NCI-H446 (cell line): ENCODE measurements at places on chromosomes 1 and 21.

DNA sequence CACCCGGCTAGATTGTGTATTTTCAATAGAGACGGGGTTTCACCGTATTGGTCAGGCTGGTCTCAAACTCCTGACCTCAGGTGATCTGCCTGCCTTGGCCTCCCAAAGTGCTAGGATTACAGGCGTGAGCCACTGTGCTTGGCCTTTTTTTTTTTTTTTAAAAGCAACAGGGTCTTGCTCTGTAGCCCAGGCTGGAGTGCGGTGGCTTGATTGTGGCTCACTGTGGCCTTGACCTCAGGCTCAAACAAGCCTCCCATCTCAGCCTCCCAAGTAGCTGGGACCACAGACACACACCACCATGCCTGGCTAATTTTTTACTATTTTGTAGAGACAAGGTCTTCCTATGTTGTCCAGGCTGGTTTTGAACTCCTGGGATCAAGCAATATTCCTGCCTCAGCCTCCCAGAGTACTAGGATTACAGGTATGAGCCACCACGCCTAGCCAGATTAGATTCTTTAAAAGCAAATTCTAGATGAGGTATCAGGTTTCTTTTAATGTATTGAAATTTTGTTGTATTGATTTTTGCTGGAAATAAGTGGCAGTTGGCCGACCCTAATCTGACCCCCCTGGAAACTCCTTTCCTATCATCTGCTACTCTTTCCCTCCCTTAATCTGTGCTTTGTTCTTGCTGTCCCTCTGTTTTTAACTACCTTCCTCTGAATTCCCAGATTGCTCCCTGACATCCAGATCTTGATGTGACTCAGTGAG is 26.6 kb downstream of the ZFYVE9 start:
- no peak for DNase-seq

GRCh38 chr1:225844236-225845061 is 34.5 kb downstream of the EPHX1 start:
- DNase-seq = no peak

DNA sequence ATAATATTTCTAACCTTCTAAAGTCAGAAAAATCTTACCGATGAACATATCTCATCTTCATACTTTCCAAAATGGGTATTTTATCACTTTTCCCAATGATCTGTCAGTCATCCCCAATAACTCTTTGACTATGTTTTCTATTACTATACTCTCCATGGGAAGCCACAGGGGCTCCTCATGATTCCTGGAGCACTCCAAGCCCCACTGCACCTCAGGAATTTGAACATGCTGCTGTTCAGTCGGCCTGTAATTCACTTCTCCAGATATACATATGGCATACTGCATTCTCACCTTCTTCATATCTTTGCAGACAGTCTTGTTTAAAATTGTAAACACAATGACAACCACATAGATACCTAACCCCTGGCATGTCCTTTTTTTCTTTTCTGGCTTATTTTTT is 333.0 kb downstream of the BRINP3 start:
- peak; percentile 3 for DNase-seq

- peak; percentile 90 for DNase-seq
These were observed 40.6 kb upstream of the RABGAP1L start for GRCh38 chr1:174118751-174119150.

GRCh38 chr1:159113596-159114433 is 37.2 kb upstream of the AIM2 start:
- DNase-seq = no peak

DNA sequence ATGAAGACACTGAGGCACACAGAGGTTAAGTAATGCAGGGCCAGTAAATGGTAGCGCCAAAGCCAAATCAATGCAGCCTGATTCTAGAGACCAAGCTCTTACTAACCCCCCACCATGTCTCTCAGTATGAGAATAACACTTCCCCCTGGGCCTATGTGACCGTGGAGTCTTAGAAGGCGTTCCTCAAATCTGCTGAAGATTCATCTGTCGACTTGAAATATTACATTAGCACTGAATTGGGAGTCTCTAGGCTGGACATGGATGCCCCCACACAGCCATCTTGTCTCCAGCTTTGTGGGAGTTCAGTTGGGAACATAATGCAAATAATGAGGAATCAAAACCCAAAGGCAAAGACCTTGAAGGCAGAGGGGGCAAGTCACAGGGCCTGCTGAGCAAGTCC is 117.9 kb upstream of the HMGB4 start:
- no peak for DNase-seq

GRCh38 chr1:25805863-25806225 is 5.9 kb downstream of the SELENON start:
- DNase-seq = peak; percentile 53

DNA sequence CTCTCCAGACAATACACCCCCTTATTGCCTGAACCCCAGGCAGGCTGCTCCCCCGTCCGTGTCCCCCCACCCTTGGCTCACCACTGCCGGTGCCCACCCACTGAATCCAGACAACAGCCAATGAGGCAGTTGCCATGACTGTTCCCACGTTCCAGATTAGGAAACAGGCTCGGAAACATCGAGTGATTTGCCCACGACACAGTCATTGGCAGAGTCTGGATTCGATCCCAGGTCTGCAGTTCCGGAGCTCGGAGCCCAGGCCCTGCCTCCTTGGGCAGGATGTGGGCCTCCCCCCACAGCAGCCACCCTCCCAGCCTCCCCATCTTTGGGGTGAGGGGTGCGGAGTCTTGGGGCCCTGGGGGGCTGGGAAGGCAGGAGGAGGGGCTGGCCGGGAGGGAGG is 20.3 kb upstream of the CLSTN1 start:
- DNase-seq = no peak

- DNase-seq = no peak
These were observed 77.6 kb upstream of the CACYBP start for GRCh38 chr1:174922121-174922520.

DNA sequence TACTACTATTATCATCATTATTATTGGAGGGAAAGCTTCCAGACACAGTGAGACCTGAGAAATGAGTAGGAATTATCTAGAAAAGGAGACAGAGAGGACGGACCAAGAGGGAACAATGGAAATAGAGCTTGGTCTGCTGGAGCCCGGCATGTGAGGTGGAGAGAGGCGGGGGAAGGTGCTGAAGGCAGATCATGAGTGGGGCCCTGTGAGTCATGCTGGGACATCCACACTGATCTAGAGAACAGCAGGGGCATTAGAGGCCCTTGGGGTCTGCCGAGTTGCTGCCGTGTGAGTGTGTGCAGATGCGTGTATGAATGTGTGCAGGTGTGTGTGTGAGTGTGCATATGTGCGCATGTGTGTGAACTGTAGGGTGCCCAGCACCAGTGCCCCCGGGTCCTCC is 65.7 kb downstream of the TMCO4 start:
- DNase-seq = no peak

DNA sequence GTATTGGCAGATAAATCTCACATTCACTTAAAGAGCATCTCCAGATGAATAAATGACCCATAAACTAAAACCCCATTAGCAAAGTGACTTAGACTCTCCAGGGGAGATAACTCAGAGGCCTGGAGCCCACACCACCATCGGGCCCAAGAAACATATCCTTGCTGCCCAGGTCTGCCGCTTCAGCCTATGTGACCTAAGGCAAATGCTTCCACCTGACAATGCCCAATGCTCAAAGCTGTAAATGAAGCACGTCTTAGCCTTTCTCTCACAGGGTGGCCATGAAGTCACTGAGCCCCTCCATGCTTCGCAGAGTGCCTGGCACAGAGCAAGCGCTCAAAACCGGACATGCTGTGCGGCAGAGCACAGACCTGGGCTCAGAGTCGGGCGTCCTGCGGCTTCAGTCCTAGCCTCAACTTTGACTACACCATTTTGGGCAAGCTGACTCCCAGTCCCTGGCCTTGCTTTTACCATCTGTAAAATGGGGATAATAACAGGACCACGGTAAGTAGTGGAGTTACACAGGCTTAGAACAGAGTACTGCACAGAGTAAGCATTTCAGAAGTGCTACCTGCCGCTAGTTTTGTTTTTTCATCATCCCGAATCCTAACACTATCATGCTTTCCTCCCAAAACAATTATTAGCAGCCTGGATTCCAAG is 23.7 kb downstream of the NOL9 start:
- DNase-seq = no peak

DNA sequence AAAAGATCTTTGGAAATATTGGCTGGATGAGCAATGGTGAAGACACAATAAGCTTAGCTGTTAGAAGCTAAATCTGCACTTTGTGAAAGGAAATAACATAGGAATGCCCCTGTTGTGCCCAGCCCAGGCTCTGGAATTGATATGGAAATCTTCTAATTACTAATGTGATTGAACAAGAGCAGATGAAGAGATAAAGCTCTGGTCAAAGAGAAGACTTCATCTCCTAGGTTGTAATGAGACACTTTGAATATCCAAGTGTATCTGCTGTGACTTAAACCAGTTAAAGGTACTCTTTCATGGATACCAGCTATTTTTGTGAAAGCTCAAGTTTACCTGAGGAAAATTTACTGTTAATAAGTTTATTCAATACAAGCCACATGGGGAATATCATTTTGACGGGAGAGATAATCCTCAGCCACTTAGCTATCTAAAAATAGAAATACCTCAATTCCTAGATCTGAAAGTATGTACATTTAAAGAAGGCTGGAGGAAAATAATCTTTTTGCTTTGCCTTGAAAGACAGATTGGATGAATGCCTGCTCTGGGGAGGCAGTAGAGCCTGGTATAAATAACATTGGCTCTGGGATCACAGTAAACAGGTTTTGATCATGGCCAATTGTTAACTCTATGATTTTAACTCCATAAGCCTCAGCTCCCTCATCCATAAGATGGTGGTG is 494.0 kb upstream of the B3GALT2 start:
- no peak for DNase-seq

GRCh38 chr1:111154021-111154999 is 14.3 kb downstream of the CEPT1 start:
- DNase-seq = no peak

DNA sequence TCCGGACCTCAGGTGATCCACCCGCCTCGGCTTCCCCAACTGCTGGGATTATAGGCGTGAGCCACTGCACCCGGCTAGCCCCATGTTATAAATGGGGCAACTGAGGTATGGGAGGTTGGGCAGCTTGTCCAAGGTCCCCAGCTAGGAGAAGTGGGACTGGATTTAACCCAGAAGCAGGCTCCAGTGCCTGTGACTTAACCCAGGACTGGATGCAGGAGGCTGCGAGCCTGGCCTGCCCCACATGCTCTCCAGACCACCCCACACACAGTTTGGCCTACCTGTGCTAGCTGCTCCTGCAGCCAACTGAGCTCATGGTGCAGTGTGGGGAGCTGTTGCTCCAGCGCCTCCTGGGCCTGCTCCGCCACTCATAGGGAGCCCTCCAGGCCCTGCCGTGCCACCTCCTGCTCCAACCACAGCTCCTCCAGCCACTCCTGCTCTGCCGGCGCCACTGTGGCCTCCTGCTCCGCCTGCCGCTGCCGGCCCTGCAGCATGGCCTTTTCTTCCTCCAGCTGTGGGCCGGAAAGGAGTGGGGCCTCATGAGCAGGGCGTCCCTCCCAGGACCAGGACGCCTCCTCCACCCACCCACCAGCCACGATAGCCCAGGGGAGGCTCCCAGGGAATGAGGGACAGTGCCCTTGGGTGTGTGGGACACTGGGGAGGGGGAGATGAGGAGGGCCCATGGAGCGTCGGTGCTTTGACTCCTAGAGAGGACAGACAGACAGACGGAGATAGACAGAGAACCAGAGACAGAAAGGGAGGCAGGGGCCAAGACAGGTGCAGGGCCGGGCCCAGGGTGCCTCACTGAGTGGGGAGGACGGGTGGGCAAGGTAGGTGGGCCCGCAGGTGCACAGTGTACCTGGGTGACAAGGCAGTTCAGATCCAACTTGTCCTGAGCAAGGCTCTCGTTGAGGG is 12.4 kb upstream of the NBPF1 start:
- DNase-seq = no peak

DNA sequence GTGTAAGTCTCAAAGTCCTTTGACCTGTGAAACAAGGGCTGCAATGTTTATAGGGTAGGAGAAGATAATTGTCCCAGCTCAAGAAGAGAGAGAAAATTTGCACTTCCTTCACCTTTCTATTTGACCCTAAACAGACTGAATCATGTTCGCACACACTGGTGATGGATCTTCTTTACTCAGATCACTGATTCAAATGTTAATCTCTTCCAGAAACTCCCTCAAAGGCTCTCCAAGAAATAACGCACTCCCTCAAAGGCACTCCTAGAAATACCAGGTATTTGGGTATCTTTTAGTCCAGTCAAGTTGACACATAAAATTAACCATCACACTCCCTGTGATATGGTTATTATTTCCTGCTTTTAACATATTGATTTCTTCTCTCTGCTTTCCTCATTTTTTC is 30.5 kb upstream of the PTGS2 start:
- no peak for DNase-seq

- peak; percentile 23 for DNase-seq
These were observed at the start of gene SUSD4 for GRCh38 chr1:223363856-223364684. TSS of gene SUSD4 (minus strand) at chr1:223364176. CDS start at chr1:223363425, 751 bp downstream.

GRCh38 chr1:158155673-158156072 is 25.0 kb upstream of the CD1D start:
- no peak for DNase-seq

- no peak for DNase-seq
These were observed 1.0 kb downstream of the LIN28A start for GRCh38 chr1:26411624-26412074.

GRCh38 chr1:207841293-207841692 is 69.6 kb downstream of the CD34 start:
- DNase-seq = no peak

DNA sequence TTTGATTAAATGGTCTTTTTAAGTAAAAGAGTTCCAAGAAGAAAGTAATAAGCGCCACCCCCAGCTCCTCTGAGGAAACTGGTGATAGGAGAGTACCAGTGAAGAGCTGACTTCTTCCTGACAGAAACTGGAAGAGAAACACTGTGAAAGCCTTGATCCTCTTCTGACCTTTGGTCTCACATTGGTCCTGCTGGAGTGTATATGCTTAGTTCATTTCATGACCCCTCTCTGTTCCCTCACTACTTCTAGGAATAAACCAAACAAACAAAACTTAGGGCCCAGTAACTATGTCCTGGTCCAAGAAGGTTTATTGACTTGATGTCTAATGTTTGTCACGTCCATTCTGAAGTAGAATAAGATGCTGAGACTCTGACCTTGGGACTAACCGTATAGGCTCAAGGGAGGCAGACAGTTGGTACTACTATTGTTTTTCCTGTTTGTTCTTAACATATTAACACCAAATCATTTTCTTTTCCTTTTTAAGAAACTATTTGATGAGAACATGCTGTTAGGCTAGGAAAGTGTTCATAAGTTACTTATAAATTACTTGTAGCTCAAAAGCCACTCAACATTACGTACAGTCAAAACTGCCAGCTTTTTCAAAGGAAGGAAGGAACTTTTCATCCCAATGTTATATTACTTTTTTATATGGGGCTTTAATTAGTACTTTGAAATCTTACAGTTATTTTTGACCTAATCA is 57.9 kb downstream of the MIER1 start:
- no peak for DNase-seq
